ENCODE measurements at places on chromosomes 11 and 22.
A peak's percentile ranks its signal among the peaks of the same experiment; 100 is the strongest.

- no peak for DNase-seq
These were observed 114.4 kb downstream of the CADM1 start for GRCh38 chr11:115389790-115390189.

DNA sequence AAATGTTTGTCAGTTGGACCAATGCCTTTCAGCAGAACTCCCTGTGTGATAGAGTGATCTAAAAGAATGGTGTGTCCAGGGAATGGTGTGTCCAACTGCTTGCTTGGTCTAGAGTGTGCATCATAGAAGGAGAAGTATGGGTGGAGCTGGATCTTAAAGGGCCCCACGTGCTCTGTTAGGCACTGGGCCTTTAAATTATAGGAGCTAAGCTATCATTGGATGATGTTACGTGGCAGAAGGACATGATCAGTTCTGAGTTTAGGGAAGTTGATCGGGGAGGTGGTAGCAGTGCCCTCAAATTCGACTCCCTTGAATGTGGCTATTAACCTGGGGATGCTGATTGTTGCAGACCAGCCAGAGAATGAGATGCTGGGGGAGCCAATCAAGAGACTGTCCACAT is 16.4 kb downstream of the STX3 start:
- no peak for DNase-seq

- DNase-seq, result no peak
These were observed 277.7 kb downstream of the OPCML start for GRCh38 chr11:133254601-133255000.

GRCh38 chr11:95680169-95680929 is 109.2 kb downstream of the FAM76B start:
- peak; percentile 36 for DNase-seq

- no peak for DNase-seq
These were observed 223.9 kb upstream of the ZBED5 start for GRCh38 chr11:11081776-11082175.

GRCh38 chr22:41560095-41560471 is 727 bp upstream of the CSDC2 start:
- no peak for DNase-seq

DNA sequence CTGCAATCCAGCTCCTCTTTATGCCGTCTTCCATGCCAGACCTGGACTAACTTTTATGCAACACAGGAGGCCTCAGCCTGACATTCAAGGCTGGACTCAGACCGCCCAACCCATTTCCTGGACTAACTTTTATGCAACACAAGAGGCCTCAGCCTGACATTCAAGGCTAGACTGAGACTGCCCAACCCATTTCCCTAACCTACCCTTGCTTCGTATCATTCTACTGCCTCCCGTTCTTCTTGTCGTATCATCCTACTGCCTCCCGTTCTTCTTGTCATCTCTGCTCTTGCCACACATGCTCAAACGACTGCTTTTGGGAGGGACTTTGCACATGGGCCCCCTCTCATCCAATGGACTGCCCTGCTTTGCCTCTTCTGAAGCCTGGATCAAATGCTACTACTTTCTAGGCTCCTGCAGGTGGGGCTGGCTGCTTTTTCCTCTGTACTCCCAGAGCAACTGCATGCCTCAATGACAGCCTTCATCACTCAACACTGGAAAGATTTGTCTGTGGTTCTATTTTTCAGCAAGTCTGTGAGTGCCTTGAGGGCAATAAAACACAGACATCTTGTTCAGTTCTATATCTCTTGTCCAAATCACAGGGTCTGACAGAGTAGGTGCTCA is 7.8 kb downstream of the TBC1D10A start:
- DNase-seq, result no peak

GRCh38 chr11:88603091-88603867 is 265.7 kb upstream of the CTSC start:
- DNase-seq, result no peak

All from amniotic stem cell (primary cell).